ENCODE measurements at places on chromosomes 7 and 10.

- no peak for DNase-seq
Observed at GRCh38 chr7:35694161-35694783, 663 bp downstream of the HERPUD2 start.

DNA sequence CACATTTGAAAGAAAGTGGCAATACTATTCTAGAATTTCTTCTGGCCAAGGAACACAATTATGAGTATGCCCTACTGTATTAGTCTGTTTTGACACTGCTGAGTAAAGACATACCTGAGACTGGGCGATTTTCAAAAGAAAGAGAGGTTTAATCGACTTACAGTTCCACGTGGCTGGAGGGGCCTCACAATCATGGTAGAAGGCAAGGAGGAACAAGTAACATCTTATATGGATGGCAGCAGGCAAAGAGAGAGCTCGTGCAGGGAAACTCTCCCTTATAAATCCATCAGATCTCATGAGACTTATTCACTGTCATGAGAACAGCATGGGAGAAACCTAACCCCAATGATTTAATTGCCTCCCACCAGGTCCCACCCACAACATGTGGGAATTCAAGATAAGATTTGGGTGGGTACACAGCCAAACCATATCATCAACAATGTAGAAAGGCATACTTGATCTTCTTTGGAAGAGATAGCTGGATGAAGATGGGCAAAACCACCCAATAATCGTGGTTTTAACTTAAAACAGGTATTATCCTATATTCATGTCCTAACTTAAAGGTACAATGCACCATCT is 113.9 kb downstream of the ETV1 start:
- no peak for DNase-seq

GRCh38 chr10:131786756-131787605 is 113.8 kb upstream of the PPP2R2D start:
- no peak for DNase-seq

- no peak for DNase-seq
Observed at GRCh38 chr10:85527616-85528317, 838.8 kb downstream of the GRID1 start.

- DNase-seq = no peak
Observed at GRCh38 chr7:134752006-134752760, 27.3 kb upstream of the CALD1 start.

- no peak for DNase-seq
Observed at GRCh38 chr10:93580828-93581227, 14.4 kb downstream of the FFAR4 start.

GRCh38 chr10:96321822-96322221 is 17.6 kb downstream of the DNTT start:
- no peak for DNase-seq

GRCh38 chr10:49001870-49002672 is 62.4 kb upstream of the LRRC18 start:
- DNase-seq = no peak

GRCh38 chr7:128398016-128398840 is 11.6 kb downstream of the IMPDH1 start:
- DNase-seq = peak; percentile 25

GRCh38 chr10:71608819-71609768 is 110.5 kb downstream of the C10orf105 start:
- peak; percentile 5 for DNase-seq

DNA sequence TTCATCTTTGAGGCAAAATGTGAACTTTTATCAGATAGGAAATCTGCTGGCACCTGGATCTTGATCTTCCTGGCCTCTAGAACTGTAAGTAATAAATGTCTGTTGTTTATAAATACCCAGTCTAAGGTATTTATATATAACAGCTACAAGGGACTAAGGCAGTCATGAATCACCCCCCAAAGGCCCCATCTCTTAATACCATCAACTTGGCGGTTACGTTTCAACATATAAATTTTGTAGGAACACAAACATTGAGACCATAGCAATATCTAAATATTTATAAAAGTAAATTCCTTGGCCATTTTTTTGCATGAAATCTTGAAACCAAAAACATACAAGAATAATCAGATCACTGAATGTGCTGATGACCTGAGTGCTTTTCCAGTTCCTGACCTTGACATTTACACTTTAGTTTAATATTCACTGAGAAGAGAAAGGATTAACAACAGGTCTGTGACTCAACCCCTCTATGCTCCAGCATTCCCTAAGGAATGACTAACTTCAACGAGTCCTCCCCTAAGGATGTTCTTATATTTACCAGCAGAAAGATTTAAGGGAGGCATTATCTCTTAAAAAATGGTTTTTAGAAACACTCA is 1438.5 kb upstream of the CELF2 start:
- no peak for DNase-seq

- DNase-seq = no peak
Observed at GRCh38 chr10:114458955-114459354, 54.7 kb upstream of the AFAP1L2 start.

DNA sequence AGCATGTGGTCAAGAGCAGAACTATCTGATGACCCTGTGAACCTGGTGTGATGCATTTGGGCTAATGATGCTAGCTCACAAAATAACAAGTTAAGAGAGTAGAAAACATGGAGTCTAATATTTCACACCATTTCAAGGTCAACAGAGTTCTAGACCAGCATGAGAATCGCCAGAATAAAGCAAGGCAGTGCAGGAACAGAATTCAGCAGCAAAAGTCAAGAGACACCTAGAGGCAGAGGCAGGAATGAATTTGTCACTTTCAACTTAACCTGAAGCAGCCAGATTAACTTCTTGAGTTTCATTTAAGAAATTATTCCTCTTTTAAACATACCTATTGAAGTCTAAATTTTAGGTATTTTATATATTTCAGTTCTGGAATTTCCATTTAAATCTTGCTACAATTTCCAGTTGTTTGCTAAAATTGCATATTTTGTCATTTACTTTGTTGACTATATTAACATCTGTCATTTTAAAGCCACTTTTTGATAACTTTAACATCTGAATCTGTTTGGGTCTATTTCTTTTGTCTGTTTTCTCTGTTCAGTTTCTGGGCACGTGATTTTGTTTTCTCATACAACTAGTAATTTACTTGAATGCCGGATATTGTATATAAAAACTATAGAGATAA is 44.2 kb upstream of the PRSS58 start:
- DNase-seq = no peak

DNA sequence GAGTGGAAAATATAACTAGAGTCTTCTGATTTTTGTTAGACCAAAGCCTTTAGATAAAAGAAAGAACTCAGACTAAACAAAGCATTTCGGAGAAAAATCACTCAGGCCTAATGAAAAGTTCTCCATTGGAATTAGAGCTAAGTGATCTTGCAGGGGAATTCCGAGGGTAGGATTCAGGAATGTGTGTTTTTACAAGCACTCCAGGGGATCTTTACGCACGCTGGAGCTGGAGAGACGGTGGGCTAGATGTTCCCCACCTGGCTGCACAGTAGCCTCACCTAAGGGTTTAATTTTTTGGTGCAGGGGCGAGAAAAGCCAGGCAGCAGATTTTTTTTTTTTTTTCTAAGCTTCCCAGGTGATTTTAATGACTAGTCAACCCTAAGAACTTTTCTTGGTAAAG is 7.9 kb upstream of the PAPSS2 start:
- no peak for DNase-seq

GRCh38 chr10:15035385-15036301 is 8.1 kb upstream of the OLAH start:
- DNase-seq = no peak

- DNase-seq = no peak
Observed at GRCh38 chr10:128626397-128627000, 500.3 kb upstream of the MKI67 start.

DNA sequence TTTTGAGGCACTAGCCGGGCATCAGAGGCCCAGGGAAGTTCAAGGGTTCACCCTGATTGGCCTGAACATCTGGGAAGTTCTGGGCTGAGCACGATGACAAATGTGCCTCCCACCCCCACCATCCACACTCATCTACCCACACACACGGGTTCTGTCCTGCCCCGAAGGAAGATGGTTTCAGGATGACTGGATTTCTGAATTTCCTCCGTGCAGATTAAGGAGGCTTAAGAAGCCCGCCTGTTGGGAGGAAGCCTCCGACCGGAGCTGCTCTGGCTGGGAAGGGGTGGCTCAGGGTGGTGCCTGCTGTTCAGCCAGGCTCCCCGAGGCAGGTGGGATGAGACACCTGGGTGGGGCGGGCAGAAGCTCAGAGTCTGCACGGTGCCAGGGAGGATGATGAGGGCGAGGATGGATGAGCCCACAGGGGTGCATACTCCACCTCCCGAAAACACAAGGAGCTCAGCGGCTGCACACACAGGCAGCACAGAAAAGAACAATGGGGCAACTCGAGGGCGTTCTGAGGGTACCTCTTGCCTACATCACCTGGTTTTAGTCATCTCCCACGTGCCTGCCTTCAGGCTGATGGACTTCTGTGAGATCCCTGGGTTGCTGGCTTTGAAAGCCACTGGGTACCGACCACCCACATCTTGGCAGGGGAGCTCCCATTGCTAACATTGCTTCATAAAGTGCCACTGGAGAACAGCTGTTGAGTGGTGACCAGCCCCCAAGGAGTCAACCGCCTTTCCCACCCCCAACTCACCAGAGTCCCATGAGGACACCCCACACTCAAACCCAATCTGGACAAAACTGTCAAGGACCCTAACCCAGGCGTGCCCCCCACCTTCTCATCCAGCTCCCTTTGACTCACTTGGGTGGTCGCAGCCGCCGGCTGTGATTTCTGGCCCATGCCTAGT is 41.2 kb downstream of the CALML3 start:
- no peak for DNase-seq

Measured in activated CD8-positive, alpha-beta memory T cell treated with anti-CD3 and anti-CD28 coated beads for 1 hour (primary cell).